ENCODE measurements at places on chromosomes 4 and X.

- ATAC-seq: no peak
Measured at GRCh38 chrX:40329616-40330015, 231.9 kb upstream of the BCOR start.

- peak; percentile 21 for ATAC-seq
Measured at GRCh38 chr4:118842055-118842454, 6.1 kb upstream of the SEC24D start.

- ATAC-seq: peak; percentile 44
Measured at GRCh38 chr4:25993395-25994185, 79.6 kb downstream of the SMIM20 start.

DNA sequence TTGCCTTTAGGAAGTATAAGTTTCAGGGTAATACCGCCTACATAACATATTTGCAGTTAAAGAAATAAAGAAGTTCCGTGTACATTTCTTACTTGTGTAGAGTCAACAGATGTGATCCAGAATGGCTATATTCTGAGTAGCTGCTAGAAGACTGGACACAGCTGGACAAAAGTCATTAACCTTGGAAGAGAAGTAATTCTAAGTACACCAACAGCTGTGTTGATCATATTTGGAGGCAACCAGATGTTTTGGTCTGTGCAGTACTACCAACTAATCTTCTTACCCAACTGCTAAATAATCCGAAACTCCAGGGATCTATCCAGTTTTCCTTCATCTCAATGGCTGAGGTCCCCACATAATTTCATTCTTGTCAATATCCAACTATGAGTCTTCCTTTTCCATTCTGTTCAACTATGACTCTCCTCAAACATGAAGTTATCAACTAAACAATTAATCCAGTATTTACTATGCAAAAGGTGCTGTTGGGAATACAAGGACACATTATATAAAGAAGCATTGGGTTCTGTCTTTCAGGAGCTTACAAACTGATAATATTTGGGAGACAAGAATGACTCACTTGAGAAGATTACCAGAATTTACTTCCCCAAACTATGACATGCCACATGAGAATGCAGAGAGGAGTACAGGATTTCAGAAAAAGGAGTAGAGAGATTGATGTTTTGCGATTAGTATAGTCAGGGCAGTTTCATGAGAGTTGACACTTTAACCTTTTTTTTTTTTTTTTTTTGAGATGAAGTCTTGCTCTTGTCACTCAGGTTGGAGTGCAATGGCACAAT is 78.2 kb downstream of the COL4A6 start:
- ATAC-seq: no peak

DNA sequence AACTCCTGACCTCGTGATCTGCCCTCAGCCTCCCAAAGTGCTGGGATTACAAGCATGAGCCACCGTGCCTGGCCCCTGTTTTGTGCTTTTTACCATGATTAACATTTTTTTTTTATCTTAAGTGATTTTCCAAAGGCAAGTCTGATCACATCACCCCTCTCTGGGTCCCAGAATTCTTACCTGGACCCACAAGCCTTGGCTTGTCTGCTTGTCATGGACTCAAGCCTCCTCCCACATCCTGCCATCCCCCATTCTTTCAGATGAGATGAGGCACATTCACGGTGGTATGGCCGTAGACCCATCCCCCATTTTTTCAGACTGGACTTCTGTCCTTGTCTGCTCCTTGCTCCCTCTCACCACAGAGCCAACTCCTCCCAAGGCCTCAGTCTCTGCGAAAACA is 55.3 kb downstream of the APLN start:
- ATAC-seq: no peak

DNA sequence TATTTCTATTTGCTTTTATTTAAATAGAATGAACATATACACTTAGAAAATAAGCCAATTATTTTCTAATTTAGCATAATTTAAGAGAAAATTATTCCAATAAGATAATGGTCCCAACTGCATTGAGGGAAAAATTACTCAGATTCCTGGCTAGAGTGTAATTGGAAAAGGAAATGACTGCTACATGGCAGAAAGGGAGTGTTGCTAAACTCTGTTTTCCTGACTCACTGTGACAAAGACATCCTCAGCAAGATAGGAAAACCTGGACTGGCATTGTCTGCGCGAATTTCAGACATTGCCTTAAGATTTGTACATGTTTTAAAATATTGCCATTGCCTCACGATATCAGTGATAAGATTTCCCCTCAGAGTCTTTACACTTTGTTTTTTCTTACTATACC is 8.2 kb downstream of the TNIP3 start:
- ATAC-seq: no peak

DNA sequence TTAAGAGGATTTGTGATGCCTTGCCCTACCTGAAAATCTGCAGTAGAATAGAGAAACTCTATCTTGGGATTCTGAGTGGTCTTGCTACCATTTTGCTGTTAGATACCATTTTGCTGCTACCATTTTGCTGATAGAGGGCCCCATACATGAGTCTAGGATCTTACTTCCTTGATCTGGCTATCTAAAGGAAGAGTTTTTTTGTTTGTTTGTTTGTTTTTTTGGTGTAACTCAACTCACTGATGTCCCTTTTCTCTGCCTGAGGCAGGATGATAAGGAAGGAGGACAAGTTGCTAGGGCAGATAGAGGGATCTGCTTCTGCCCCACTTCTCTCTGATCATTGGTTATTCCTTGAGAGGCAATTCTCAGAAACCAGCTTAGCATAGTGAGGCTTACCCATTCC is 31.0 kb downstream of the XK start:
- ATAC-seq: no peak

DNA sequence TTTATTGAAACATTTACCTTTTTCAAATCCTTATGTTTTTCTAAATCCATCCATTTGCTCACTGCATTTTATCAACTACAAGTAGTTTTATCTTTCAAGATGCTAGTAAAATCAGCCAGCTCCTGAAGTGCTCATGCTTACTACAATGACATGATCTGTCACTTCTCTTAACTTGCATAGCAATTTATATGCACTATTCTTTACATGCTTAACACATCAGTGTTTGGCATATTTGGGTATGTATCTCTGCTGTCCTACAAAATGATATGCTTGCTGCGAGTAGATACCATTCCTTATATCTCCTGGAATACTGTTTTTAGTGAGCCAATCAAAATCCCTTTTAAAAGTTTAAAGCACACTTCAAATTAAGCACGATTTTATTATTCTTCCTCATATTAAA is 2726.8 kb downstream of the PCDH7 start:
- no peak for ATAC-seq

DNA sequence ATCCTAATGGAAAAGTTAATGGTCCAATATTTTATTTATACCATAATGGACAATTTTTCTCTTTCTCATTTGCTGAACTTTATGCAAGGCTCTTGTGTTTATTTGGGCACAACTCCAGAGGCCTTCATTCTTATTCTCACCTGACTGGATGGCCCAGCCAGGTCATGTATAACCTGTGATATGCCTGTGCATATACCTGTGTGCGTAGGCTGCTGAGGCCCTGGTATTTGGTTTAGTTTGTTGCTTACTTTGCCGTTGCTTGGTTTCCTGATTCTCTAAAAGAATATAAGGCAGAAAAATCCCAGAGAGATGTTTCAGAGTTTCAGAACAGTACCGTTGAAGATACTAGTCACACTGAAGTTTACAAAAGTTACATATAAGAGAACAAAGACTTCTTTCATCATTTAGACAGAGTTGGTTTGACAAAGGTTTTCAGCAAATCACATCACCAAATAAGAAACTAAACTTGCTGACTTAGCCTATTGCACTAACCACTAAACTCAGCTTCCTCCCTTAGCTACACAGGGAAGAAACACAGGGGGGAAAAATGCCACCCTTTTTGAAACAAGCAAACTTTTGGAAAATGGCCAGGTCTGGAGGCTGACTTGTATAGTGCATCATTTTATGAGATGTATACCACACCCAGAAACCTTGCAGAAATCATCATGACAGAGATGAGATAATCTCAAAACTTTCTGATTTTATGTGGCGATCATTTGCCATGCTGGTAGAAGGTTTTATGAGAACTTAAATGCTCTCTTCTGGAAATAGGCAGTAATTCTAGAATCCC is 248.5 kb downstream of the GRIA3 start:
- ATAC-seq: no peak

DNA sequence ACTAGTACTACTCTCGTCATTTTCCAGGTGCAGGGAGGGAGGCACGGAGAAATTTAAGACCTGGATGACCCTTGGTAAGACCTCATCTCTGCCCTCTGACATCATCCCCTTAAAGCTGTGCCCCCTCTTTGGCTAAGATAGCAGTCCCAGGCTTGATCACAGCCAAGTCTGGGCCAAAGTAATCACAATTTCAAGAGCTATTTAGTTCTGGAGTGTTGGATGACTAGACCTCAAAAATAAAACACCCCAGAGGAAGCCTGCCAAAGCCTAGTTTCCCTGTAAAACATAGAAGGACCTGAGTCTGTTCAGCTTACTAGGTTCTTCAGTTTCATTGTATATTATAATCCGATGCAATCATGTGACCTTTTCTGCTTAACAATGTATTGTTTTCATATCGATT is 144.6 kb upstream of the ARHGEF9 start:
- ATAC-seq: no peak

DNA sequence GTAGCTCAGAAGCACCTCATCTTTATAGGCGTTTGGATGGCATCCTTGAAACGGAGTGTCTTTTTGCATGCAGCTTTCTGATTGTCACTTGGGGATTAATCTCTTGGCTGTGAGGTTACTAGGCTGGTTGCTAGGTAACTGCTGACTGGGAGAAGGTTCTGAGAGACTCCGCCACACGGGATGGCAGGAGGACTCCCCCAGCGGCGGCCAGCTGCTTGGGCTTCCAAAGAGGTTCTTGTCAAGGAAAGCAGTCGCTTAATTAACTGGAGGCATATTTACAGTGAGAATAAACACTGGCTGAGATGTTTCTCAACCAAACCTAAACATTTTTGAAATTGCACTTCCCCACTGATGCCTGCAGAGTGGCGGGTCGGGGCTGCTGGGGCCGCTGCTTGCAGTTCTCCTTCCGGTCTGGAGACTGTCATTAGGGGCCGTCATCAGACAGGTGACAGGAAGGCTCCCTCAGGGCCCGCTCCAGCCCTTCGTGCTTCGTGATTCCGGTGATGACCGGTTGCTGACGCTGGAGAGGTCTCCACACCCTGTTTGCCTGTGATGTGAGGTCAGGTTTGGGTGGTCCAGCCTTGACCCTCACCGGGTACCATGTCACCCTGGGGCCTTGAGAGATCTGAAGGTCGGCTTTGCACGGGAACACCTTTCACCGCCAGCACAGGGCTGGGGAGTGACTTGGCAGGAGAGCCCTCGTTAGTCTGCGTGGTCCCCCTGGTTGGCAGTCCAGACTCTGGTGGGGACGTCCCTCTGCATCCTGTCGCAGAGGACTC is 9.1 kb downstream of the NSG1 start:
- ATAC-seq: no peak

GRCh38 chr4:73037057-73037456 is 32.5 kb downstream of the COX18 start:
- ATAC-seq: no peak

GRCh38 chr4:3771164-3771809 is 5.1 kb downstream of the ADRA2C start:
- ATAC-seq: no peak

DNA sequence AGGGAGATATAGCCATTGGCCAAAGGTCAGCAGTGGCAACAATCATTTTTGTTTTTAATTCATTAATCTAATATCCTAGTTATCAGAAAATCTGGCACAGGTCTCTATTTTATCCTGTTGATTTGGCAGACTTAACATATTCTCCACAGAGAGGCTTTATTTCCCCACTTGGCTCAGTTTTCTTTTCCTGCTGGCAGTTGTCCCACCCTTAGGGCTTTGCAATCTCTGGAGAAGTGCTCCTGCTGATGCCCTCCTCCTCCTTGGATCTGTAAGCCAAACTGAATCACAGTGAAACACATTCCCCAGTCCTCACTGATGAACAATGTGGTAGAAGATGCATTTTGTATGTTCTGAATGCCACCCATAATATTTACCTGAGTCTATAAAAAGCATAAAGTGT is 889.7 kb downstream of the PDHA2 start:
- ATAC-seq: no peak

DNA sequence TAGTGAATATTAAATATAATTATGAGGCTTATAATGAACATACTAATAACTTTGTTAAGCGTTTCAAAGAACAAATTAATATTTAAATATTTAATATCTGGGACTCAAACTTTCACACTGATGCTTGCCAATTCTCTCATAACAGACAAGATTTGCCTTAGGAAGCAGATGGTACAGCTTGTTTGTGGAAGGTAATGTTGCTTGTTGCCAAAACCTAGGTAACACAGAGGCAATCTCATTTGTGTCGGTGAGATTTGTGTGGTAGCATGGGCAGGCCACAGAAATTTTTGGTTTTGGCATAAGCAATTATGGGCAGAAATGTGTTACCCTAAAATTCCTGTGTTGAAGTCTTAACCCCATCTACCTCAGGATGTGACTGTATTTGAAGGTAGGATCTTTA is 114.9 kb upstream of the AFF2 start:
- no peak for ATAC-seq

DNA sequence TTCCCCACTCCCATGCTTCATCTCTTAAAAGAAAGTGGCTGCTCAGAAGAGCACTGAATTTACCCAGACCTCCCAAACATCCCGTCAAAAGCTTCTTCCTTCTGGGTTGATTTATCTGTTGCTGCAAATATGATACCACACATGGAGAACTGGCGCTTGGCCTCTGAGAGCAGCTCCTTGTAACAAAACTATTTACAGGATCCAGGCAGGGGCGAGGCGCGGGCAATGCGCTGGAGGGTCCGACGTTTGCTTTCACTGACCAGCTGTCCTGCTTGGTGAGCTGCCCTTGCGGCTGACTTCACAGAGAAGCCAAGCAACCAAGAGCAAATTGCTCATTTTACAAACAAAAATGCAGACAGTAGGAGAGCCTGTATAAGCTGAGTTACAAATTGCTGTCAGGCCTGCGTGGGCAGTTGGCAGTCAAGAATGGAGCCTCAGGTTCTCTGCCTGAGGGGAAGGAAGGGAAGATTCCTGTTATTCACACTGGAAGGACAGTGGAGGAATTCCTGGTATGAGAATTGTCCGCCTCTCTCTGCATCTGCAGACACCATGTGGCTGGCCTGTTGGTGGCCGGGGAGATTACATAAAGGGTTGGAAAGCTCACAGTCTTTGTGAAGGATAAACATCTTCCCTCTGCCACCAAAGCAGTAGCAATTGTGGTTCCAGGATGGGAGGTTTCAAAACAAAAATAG is 192.2 kb upstream of the LEF1 start:
- ATAC-seq: no peak

GRCh38 chr4:112199041-112199440 is 32.5 kb upstream of the AP1AR start:
- ATAC-seq: no peak

DNA sequence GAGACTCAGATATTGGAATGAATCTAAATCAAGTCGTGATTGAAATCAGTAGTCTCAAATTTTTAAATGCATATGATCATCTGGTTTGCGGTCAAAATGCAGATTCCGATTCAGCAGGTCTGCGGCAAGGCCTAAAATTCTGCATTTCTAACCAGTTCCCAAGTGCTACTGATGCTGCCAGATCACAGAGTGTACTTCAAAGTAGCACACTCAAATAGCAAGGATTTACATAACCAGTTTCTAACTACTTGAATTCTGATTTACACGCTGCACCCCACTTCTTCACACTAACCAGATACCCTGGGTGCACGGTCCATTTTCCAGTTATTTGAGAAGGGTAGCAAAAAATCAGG is 752 bp downstream of the MBTPS2 start:
- no peak for ATAC-seq
